Activated naive CD4-positive, alpha-beta T cell (primary cell): ENCODE measurements at places on chromosomes 3 and 15.

DNA sequence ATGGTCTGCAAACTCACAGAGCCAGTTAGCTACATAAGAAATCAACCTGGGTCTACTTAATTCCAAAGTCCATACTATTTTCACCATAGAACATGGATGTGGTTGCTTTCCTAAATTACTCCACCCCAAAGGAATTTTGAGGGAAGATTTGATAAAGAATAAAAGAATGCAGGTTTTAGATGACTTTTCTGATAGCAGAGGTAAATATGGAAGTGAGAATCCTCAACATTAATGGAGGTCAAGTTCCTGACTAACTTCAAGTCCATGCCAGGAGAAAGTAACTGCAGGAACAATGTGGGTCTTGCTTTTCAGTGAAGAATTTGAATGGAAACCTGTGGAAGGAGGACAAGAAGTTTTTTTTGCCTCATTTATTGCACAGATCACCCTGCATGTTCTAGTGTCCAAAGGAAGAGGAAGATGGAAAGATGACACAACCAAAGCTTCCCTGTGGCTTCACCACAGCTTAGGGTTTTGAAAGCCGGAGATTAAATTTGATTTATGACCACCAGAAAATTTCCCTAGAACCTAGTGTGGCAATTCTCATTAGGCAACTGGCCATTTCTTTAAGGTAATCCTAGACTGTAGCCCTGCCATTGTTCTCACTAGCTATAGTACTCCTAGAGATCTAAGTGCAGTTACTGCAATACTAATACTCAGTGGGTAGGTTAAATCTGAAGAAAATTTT, 429.7 kb downstream of the RAP2B start:
- DNase-seq = no peak

DNA sequence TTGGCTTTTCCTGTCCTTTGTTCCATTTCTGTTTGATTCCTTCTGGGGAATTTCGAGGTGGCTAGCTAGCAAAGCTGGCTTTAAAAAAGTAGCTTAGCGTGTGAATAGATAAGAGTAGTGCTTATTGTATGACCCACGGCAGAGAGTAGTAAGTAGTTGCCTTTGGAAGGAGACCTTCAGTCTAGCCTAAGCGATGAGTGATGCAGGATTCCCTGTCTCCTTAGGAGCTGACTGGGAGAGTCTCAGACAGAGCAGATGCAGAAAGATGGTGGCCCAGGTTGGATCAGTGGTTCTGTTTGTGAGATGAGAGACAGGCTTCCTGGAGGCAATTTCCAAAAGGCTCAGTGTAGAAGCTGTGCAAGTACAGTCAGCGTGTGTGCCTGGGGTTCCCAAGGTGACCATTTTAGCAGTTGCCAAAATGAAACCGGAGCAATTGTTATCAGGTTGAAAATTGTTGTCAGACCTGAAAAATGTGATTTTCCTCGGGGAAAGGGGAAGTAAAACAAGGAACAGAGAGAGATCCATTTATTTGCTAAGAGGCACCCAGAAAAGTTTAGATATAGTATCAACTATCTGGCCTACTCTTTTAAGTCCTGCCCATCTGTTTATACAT, 681 bp upstream of the IL5RA start:
- no peak for DNase-seq

- no peak for DNase-seq
These were observed 28.7 kb upstream of the RPN1 start for GRCh38 chr3:128679338-128679737.

DNA sequence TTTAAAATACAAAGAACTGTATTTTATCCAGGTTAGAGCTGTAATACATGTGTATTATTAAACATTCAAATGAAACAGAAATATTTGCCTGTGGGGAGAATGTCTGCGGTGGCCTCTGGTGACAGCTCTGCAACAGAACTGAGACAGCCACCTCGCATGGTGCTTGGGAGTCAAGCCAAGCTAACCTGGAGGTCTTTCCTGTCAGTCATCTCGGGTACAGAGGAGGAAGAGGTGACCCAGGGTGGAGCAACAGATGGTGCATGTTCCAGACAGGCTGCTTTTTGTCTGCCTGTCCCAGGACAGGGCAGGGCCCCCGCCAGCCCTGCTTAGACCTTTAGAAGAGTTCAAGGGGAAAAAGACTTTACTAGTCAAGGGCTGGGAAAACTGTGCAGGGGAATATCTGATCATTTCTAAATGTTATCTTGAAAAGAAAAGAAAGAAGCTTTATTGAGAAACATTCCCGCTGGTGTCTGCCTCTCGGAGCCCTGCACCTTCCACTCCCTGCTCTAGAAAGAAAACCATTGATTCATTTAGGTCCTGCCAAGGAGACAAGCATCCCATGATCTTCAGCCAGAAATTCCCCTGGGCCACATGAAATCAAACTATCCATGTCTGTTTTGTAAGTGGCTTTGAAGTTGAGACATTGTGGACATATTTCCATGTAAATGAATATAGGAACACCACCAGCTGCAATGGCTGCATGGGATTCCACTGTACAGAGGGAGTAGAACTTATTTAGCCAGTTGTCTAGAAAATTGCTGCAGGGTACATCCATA, 5.5 kb upstream of the NR2E3 start:
- DNase-seq = no peak

DNA sequence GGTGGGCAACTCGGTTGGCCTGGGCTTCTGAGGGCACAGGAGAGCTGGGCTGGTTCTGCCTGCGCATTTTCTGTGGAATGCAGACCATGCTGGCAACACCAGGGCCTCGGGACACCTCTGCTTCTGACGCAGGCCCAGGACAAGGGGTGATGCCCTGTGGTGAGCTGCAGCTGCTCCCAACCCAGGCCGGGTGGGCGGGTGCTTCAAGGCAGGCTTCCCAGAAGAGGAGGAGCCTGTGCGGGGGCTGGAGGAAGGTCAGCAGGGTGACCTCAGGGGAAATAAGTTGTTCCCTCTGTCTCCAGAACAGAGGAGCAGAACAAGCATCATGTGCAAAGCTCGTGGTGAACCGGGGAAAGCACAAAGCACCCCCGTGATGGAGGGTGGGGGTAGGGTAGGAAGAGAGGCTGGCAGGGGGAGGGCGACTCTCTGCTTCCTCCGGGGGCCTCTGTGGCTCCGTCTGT, 11.0 kb upstream of the PLXNA1 start:
- DNase-seq = no peak

DNA sequence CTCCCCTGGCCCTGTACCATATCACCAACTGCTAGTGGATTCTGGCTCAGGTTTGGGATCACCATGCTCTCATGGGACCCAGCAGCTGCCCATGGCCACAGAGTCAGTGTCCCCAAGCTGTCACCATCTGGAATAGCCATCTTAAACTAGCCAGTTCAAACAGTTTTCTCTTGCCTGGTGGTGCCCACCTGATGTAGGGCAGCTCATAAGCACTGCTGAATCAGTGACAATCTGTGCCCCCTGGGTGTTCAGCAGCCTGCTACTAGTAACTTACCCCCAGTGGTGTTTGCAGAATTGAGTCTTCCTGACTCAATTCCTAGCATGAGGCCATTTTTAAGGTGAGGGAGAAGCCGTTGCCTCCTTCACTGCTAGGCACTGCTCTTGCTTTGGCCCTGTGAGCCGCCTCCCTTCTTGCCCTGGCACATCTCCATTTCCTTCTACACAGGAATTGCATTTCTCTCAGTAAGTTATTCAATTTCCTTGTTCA, 7.9 kb downstream of the RPSA start:
- no peak for DNase-seq

GRCh38 chr3:127484601-127485388, 105.7 kb downstream of the TPRA1 start:
- DNase-seq = no peak
